ENCODE measurements at places on chromosomes 12 and 14. TPM values are rescaled to one million over a fixed set of nuclear protein-coding genes. Genes with fewer than 3 reads are reported as not detected.

DNA sequence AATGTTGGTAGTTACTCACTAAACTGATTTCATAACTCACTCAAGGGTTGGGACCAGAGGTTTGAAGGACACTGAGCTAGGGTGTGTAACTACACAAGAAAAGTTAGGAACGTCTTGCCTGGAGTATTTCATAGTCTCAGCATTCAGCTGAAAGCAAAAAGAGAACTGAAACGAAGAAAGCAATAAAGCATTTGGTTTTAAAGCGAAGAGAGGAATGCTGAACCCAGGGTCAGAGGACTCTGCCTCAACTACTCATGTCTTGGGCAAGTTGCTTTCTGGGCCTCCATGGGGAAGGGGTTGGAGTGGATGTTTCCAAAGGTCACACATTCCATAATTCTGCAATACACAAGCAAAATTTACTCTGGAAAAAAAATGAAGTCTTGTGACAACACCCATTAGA lies 1.4 kb downstream of the GNS start:
- no peaks in the 10 kb centered on the region for H3K27me3 ChIP-seq
- no peak for DNase-seq
- no peak overlapping the region for H3K4me3 ChIP-seq
- H3K36me3 ChIP-seq, result no peaks in the 10 kb centered on the region
- H3K27ac ChIP-seq, result no peak overlapping the region

DNA sequence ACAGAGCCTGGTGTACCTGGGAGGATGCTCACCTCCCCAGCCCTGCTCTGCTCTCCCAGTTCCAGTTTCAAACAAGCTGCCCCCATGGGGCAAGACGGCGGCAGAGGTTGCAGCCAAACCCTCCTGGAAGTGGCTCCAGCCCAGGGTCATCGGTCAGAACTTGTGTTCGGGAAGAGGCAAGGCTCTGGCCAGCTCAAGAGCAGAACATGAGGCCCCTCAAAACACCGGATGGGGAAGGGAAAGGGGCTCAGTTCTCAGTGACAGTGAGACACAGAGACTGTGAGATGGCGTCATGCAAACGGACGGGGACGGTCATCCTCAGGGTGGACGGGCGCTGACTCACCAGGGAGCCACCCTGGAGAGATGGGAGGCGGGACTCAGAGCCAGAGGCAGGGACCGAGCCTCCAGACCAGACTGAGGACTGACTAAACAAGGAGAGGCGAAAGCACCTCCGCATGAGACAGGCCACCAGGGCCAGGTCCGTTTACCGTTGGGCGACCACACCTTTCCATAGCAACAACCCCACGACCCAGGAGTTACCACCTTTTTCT lies 63.9 kb upstream of the GALNT9 start:
- H3K4me1 ChIP-seq, result peaks cover 42% of the 10 kb centered on the region
- no peak overlapping the region for H3K4me3 ChIP-seq
- peaks cover 65% of the 10 kb centered on the region for H3K27me3 ChIP-seq

DNA sequence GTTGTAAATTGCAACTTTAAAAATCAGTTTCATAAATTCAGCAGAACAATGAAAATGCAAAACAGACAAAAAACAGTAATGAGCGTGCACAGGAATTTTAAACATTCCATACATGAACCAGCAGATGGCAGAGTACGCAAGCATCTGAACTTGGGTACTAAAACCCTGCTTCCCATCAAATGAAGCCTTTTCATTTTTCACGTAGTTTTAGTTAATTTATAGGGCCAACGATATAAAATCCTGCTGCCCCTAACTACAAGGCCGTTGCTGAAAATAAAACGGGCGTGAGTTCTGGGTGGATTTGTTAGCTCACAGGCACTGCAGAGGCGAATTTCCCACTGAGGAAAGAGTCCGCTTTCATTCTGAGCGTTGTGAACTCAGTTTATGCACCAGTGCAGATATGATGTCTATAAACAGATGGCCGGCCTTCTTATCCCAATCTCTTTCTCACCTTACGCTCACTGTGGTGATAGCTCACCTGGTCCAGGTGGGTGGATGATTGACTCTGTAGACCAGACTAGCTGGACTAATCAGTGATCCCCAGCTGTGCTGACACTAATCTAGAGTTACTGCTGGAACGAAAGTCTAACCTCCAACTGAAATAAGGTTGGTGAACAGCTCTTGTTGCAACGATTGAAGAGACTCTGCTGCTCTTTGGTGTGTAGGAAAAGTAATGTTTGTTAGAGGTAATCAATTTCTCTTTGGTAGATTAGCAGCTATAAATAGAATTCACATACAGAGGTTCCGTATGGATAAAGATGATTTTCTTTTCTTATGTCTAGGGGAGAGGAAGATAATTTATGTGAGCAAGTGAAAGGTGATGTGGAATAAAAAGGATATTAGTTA lies 89.2 kb downstream of the PDZRN4 start:
- H3K27me3 ChIP-seq, result no peaks in the 10 kb centered on the region
- no peaks in the 10 kb centered on the region for H3K4me1 ChIP-seq
- H3K27ac ChIP-seq, result no peak overlapping the region
- H3K36me3 ChIP-seq, result no peaks in the 10 kb centered on the region

DNA sequence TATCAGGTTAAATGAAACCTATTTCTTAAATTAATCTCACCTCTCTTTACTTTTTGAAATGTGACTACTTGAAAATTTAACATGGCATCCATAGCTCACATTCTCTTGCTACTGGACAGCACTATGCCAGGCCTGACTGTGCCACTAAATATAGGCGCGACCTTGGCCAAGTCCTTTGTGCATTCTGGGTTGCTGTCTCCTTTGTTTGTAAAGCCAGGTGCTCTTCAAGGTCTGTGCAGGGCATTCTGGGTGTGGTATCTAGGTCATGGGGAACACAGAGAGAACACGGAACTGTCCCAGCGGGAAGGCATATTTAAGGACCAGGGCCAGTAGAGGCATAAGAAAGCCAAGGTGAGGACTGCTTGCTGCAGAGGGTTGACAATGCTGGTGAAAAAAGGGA lies 121.2 kb downstream of the ZNF664 start:
- no peak overlapping the region for H3K4me3 ChIP-seq
- no peak for DNase-seq
- H3K27me3 ChIP-seq, result peaks cover 33% of the 10 kb centered on the region
- no peak overlapping the region for H3K27ac ChIP-seq

- no peak overlapping the region for H3K27ac ChIP-seq
- H3K4me3 ChIP-seq, result no peak overlapping the region
- DNase-seq, result no peak
- no peaks in the 10 kb centered on the region for H3K27me3 ChIP-seq
These were observed 90.9 kb upstream of the MANSC4 start for GRCh38 chr12:27870939-27871338.

The NGB gene
- not detected for polyA plus RNA-seq

DNA sequence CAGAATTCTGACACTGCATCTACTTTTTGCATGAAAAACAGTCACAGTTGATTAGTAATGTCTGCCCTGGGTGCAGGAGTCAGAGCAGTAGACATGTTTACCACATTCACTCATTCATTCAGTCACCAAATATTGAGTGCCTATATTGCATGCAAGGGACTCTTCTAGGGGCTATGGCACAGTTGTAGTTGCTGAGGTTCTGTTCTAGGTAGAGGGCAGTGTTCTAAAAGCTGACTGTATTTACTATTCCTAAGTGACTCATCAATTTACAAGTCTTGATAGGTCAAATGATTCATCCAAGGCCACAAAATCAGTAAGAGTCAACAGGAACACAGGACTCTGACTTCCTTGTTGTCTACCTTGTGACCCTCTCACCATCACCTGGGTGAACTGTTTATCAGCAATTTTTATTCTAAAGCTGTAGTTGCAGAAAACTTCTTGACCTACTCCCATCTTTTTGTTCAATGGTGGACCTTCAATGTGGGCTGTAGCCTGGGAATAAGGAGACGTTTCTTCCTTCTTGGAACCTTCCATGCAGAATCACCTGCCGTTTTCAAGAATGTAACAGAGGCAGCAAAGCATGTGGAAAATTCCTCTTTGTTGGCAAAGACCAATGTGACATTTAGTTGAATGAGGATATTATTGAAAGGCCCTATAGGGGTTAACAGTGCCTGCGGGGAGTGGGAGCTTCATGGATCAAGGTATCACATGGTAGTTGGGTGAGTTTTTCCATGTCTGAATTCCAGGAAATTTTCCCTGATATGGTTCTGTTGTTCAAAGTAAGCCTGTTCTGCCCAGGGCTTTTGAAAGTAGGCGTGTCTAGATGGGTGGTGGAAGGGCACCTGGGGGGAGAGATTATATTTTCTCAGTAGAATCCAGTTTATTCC lies 223.2 kb downstream of the KTN1 start:
- peak; percentile 38 for DNase-seq
- H3K36me3 ChIP-seq, result no peaks in the 10 kb centered on the region
- peaks cover 28% of the 10 kb centered on the region for H3K4me1 ChIP-seq

- no peaks in the 10 kb centered on the region for H3K36me3 ChIP-seq
- DNase-seq, result no peak
- H3K4me1 ChIP-seq, result no peaks in the 10 kb centered on the region
- H3K4me3 ChIP-seq, result no peak overlapping the region
- peaks cover 7% of the 10 kb centered on the region for H3K27me3 ChIP-seq
These were observed 31.4 kb downstream of the VWF start for GRCh38 chr12:6092784-6093722.

DNA sequence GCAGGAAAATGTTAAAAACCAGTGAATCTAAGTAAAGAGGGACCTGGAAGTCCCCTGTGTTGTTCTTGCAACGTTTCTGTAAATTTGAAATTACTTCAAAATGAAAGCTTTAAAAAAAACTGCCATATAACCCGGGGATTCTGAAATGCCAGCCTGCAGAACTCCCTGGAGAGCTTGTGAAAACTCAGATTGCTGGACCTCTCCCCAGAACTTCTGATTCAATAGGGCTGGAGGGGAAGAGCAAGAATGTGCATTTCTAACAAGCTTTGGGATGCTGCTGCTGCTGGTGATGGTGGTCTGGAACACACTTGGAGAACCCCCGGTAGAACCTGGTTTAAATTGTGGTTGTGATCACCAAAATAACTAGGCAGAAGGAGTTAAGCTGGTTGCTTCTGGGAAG lies 300.0 kb upstream of the NOS1 start:
- H3K27ac ChIP-seq, result no peak overlapping the region
- DNase-seq, result no peak
- no peaks in the 10 kb centered on the region for H3K36me3 ChIP-seq

GRCh38 chr12:48247181-48247966 lies 44.3 kb upstream of the OR10AD1 start:
- H3K4me1 ChIP-seq, result no peaks in the 10 kb centered on the region
- H3K27ac ChIP-seq, result no peak overlapping the region
- H3K36me3 ChIP-seq, result no peaks in the 10 kb centered on the region
- no peak for DNase-seq
- no peaks in the 10 kb centered on the region for H3K27me3 ChIP-seq

GRCh38 chr12:124560146-124560890 lies 7.1 kb downstream of the NCOR2 start:
- H3K27me3 ChIP-seq, result no peaks in the 10 kb centered on the region
- DNase-seq, result no peak
- H3K4me1 ChIP-seq, result peaks cover 53% of the 10 kb centered on the region
- H3K36me3 ChIP-seq, result peaks cover 13% of the 10 kb centered on the region
- H3K4me3 ChIP-seq, result no peak overlapping the region

The PZP gene
- not detected for polyA plus RNA-seq

DNA sequence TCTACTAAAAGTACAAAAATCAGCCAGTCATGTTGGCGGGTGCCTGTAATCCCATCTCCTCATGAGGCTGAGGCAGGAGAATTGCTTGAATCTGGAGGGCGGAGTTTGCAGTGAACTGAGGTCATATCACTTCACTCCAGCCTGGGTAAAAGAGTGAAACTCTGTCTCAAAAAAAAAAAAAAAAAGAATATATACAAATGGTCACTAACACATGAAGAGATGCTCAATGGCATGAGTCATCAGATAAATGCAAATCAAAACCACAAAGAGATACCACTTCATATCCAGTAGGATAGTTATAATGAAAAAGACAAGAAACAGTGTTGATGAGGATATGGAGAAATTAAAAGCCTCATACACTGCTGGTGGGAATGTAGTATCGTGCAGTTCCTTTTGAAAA lies 33.6 kb upstream of the METAP2 start:
- no peaks in the 10 kb centered on the region for H3K36me3 ChIP-seq
- peaks cover 11% of the 10 kb centered on the region for H3K27me3 ChIP-seq
- no peaks in the 10 kb centered on the region for H3K4me1 ChIP-seq
- no peak for DNase-seq
- no peak overlapping the region for H3K4me3 ChIP-seq

- DNase-seq, result no peak
- no peak overlapping the region for H3K27ac ChIP-seq
- no peak overlapping the region for H3K4me3 ChIP-seq
- H3K36me3 ChIP-seq, result peaks cover 45% of the 10 kb centered on the region
- H3K4me1 ChIP-seq, result peaks cover 16% of the 10 kb centered on the region
These were observed 77.7 kb upstream of the TRAF3 start for GRCh38 chr14:102699416-102700110.

GRCh38 chr14:60183741-60184140 lies 18.5 kb upstream of the DHRS7 start:
- H3K4me3 ChIP-seq, result no peak overlapping the region
- H3K27ac ChIP-seq, result no peak overlapping the region
- H3K36me3 ChIP-seq, result no peaks in the 10 kb centered on the region

The COL2A1 gene
- polyA plus RNA-seq, result 0.46 TPM

- H3K27ac ChIP-seq, result no peak overlapping the region
- H3K4me1 ChIP-seq, result no peaks in the 10 kb centered on the region
- no peak overlapping the region for H3K4me3 ChIP-seq
- no peaks in the 10 kb centered on the region for H3K36me3 ChIP-seq
- peaks cover 23% of the 10 kb centered on the region for H3K27me3 ChIP-seq
- no peak for DNase-seq
These were observed 123.0 kb downstream of the PLXNC1 start for GRCh38 chr12:94271351-94271750.

DNA sequence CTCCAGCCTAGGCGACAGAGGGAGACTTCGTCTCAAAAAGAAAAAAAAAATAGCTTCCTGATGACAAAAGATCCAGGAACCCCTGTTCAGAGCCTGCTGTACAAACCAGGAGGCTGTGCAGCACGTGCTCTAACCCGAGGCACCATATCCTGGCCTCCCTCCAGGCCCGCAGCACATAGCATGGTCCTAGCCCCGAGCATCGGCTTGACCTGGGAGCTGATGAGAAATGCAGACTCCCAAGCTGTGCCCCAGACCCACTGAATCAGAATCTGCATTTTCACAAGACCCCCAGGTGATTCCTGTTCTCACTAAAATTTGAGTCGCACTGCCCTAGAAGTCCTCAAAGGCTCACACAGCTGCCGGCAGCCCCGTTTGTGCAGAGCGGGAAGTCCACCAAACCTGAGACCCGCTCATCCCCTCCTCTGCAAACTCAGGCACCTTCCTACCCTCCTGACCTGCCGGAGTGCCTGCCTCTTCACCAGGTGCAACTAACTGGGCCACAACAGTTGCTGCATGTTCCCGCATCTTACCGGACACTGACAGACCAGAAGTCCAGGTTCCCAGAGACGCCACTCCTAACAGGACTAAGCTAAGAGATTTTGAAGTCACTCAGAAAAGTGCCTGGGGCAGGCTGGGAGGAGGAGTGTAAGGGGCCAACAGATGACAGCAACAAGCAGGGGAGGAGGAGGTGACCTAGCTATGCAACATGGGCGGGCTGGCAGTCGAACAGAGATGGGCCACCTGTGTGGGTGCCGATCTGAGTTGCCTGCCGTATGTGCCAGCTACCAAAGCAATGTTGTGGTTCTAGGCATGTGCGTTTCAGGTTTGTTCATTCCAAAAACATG lies 24.0 kb upstream of the RIN3 start:
- no peaks in the 10 kb centered on the region for H3K36me3 ChIP-seq
- H3K27ac ChIP-seq, result no peak overlapping the region
- H3K27me3 ChIP-seq, result peaks cover 3% of the 10 kb centered on the region
- no peak overlapping the region for H3K4me3 ChIP-seq
- no peaks in the 10 kb centered on the region for H3K4me1 ChIP-seq
- no peak for DNase-seq

Data from K562 (cell line).